COLO829 (cell line): ENCODE measurements at places on chromosomes 16 and 17.

DNA sequence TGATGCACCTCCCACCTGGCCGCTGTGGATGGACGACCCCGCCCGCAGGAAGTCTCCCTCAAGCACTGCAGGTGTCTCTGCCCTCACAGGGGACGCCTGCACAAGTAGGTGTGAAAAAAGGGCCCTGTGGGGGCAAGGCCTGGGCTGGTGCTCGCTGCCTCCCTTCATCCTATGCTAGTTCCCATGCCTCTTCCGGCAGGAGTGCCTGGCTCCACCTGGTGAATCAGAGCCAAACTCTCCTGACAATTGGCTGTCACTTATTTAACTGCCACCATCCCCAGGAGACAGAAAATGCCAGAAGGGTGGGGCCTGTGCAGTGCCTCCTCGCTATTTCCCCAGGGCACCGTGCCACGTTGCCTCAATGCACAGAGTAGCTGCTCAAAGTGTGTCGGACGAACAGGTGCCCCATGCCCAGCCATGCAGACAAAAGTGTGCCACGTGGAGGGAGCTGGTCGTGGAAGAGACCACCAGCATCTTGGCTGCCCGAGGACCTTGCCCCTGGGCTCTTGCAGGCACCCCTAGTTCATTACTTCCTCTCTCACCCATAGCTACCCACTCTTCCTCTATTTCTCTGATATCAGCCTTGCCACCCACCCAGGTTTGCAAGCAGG is 170.7 kb downstream of the SEC14L1 start:
- DNase-seq, result no peak

- DNase-seq, result no peak
Measured at GRCh38 chr17:73135766-73136165, 29.0 kb upstream of the SSTR2 start.

- no peak for DNase-seq
Measured at GRCh38 chr16:79204486-79204885, 396.1 kb downstream of the MAF start.

- DNase-seq, result no peak
Measured at GRCh38 chr16:13306161-13306995, 405.0 kb downstream of the SHISA9 start.

DNA sequence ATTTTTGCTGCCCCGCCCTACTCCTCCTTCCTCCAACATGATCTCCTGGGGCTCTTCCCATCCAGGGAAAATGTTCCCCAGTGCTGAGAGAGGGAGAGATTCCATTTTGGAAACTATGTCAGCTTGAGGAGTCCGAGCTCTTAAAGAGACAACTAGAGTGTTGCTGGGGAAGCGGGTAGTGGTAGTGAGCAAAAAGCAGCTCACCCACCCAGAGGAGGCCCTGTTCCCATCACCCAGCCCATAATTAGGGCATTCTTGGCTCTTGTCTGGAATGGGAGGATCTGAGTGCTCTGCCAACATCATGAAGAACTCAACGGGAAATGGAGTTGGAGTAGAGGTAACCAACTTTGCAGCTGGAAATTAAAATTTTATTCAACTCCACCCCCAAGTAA is 9.1 kb upstream of the MSL1 start:
- no peak for DNase-seq

DNA sequence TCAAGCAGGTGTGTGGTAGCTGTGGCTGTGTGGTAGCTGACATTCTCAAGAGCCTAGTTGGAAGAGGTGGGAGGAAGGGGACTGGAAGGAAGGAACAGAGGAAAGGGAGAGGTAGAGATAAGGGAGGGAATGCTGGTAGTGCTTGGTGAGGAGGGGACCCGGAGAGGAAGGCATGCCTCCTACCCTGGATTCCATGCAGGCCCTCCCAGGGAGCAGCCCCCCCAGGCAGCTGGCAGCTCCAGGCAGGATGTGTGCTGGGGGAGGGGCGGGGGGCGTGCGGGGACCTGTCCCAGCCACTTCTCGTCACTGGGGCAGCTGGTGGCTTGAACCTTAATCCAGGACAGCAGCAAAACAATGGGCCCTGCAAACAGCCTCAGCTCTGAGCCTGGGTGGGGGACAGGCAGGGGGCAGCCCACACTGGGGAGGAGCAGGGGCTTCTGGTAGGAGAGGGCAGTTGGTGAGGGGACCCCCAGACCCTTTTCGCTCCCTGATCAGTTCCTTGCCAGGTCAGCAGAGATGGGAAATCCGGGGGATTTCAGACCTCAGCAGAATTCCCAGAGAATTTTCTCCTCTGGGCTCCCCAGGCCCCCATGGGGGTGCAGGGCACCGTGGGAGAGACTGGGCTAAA is 27.1 kb downstream of the ARHGAP23 start:
- DNase-seq, result no peak
